LoVo (cell line): ENCODE measurements at places on chromosomes 13 and 19.

GRCh38 chr13:41742917-41743552 lies 217.9 kb downstream of the VWA8 start:
- no peak for DNase-seq

GRCh38 chr13:75368167-75368566 lies 113.8 kb downstream of the TBC1D4 start:
- no peak for DNase-seq

GRCh38 chr13:113456116-113456702 lies 2.9 kb upstream of the ADPRHL1 start:
- DNase-seq = no peak

DNA sequence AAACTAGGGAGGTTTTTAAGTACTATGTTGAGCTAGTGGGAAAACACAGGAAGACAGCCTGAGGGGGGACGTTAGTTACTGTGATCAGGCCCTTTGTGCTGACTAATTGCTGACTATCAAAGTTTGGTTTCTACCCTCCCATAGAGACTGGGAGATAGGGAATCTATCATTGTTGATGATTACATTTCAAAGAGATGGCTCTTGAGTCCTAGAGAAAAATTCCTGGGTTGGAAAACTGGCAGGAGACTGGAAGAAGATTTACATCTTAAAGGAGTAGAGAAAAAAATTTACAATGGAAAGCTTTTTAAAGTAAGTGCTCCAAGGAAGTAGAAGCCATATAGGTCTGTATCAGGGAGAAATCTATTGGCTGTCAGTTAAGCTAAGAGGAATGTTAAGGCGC lies 522.0 kb upstream of the KLHL1 start:
- DNase-seq = no peak

DNA sequence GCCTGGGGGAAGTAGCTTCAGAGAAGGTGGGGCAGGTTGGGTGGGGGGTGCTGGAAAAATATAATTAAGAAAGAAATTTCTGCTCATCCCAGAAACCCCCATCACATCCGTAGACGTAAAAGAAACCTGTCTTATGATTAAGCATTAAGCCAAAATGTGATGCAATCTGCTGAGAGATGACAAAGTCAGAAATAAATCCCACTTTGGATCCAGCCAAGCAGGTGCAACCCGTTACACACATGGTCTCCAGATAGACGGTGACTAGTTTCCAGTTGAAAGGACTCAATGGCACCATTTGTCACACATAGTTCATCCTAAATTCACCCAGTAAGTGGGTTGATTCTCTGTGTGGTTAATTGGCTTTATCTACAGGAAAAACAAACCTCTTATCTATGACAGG lies 34.1 kb downstream of the PSG5 start:
- no peak for DNase-seq

- peak; percentile 65 for DNase-seq
Observed at GRCh38 chr13:28138756-28139470, 568 bp downstream of the PAN3 start.

DNA sequence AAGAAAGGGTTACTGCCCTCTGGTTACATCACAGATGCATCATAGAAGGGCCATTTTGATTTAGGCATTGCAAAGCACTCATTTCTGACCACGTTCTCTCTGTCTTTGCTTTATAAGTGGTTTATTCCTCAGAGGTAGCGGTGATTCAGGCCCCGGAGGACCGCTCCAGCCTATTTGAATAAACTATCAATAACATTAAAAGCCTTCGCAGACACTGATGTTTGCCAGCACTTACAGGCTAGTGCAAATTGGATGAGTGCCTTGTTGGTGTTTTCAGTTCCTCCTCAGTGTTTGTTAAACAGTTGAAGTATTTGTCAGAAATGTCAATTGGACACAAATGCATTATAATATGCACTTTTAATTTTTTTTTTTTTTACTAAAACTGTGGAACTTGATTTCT lies 120.2 kb downstream of the RXFP2 start:
- no peak for DNase-seq

DNA sequence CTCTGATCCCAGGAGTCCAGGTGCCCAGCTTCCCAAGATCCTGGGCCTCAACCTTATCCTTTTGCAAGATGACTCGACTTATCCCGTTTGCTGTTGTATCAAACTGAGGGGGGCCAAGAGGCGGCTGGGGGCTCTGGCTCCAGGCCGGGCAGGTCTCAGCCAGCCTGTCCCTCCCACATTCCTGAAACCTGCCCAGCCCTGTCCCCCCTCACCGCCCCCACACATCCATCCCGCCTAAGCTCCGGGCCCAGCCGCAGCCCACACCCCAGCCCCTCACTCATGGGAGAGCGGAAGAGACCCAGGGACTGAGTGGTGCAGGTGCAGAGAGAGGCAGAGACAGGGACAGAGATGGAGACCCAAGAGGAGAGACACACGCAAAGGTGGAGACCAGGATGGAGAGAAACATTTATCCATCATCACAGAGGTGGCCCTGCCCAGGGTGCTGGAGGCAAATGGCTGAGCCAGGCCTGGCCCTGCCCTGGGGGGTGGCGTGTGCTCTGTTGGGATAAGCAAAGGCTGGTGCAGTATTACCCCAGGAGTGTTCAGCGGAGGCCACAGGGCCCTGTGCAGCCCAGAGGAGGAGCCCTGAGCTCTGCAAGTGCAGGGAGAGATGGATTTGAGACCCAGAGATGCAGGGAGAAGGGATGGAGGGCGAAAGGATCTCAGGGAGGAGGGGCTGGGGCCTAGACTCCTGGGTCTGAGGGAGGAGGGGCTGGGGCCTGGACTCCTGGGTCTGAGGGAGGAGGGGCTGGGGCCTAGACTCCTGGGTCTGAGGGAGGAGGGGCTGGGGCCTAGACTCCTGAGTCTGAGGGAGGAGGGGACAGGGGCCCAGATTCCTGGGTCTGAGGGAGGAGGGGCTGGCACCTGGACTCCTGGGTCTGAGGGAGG lies 1.6 kb downstream of the BCAM start:
- DNase-seq = no peak

- DNase-seq = no peak
Observed at GRCh38 chr13:27961227-27962085, 7.7 kb downstream of the CDX2 start.

DNA sequence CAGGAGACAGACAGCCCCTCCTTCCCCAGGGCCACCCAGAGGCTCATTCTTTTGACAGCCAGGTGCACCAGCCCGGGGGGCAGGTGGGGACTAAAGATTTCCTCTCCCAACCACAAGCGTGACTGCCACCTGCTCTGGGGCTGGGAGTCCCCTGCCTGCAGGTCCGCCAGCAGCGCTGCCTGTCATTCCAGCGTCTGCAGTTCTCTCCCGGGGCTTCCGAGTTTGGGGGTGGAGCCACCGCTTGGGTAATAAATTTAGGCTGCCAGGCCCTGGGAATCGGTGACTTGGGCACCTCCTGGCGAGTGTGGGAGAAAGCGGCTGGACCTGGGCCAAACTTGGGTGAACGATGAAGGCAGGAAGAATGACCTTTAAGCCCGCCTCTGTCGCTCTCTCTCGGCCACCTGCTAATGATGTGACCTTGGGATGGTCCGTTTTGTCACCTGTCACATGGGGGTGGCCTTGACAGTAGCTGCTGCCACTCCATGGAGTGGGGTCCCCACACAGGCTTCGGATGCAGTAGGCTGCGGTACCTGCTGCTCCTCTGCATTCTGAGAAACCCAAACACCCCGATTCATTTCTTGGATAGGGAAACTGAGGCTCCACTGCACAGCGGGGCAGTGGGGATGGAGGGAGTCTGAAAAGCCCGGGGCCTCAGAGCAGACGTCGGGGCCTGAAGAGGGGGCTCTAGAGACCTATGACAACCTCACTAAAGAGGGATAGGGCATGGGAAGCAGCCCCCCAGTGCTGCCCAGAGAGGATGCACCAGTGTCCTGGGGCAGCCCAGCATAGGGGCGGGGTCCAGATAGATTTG lies 12.8 kb downstream of the FUT6 start:
- DNase-seq = peak; percentile 18

- DNase-seq = no peak
Observed at GRCh38 chr13:59663707-59664106, 500.0 kb downstream of the DIAPH3 start.

DNA sequence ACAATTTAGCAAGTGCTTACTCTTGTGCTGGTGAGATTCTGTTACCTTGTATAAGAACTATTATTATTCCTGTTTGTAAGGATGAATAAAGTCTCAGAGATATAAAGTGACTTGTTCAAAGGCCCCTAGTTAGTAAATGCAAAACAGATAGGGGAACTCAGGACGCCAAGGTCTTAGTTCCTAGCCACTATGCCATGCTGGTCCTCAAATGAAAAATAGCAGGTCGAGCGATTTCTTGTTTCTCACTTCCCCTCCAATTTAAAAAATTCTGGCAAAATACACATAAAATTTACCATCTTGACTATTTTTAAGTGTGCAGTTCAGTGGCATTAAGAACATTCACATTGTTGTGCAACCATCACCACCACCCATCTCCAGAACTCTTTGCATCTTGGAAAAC lies 1.1 kb downstream of the TECR start:
- DNase-seq = no peak

GRCh38 chr13:91630946-91631345 lies 232.5 kb downstream of the GPC5 start:
- DNase-seq = no peak

GRCh38 chr19:3653865-3654513 lies 27.4 kb upstream of the CACTIN start:
- DNase-seq = no peak
